ENCODE measurements at places on chromosomes 3 and 15.

GRCh38 chr3:42612928-42613327, 12.4 kb downstream of the NKTR start:
- peaks cover 62% of the 10 kb centered on the region for H3K36me3 ChIP-seq
- H3K4me1 ChIP-seq: no peaks in the 10 kb centered on the region
- DNase-seq: no peak
- no peaks in the 10 kb centered on the region for H3K27me3 ChIP-seq
- no peak overlapping the region for H3K4me3 ChIP-seq

DNA sequence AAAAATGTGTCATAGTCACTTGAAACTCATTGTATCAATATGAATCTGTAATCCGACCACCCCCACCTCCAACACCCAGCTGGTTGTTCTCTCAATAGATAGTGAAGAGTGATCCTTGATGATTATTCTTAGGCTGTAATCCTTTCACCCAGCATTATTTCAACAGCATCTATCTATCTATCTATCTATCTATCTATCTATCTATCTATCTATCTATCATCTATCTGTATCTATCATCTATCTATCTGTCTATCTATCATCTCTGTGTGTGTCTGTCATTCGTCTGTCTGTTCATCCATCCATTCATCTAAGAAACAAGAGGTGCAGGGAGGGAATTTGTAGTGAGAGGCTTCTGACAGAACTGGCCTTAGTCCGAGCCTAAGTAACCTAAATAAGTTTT, 78.7 kb upstream of the IGSF10 start:
- DNase-seq: no peak
- no peaks in the 10 kb centered on the region for H3K36me3 ChIP-seq
- no peaks in the 10 kb centered on the region for H3K27me3 ChIP-seq
- H3K4me1 ChIP-seq: peaks cover 8% of the 10 kb centered on the region
- no peak overlapping the region for H3K4me3 ChIP-seq

- no peak for DNase-seq
- H3K4me1 ChIP-seq: no peaks in the 10 kb centered on the region
- no peaks in the 10 kb centered on the region for H3K36me3 ChIP-seq
These were observed 9.6 kb upstream of the TRPM1 start for GRCh38 chr15:31111091-31111647.

GRCh38 chr3:59082106-59082505, 32.3 kb upstream of the CFAP20DC start:
- DNase-seq: no peak
- H3K27ac ChIP-seq: no peak overlapping the region
- no peaks in the 10 kb centered on the region for H3K36me3 ChIP-seq

- peaks cover 10% of the 10 kb centered on the region for H3K36me3 ChIP-seq
- DNase-seq: no peak
- no peaks in the 10 kb centered on the region for H3K27me3 ChIP-seq
- no peak overlapping the region for H3K4me3 ChIP-seq
- H3K27ac ChIP-seq: no peak overlapping the region
These were observed 141.8 kb downstream of the XXYLT1 start for GRCh38 chr3:195129072-195129643.

GRCh38 chr3:48739955-48740823, 23.2 kb upstream of the IP6K2 start:
- H3K27me3 ChIP-seq: no peaks in the 10 kb centered on the region
- H3K4me1 ChIP-seq: peaks cover 5% of the 10 kb centered on the region
- peaks cover under 1% of the 10 kb centered on the region for H3K36me3 ChIP-seq
- peak; percentile 95 for DNase-seq
- H3K27ac ChIP-seq: no peak overlapping the region

- no peak for DNase-seq
- H3K27ac ChIP-seq: no peak overlapping the region
- peaks cover 16% of the 10 kb centered on the region for H3K27me3 ChIP-seq
- peaks cover 4% of the 10 kb centered on the region for H3K4me1 ChIP-seq
- no peaks in the 10 kb centered on the region for H3K36me3 ChIP-seq
These were observed 8.0 kb upstream of the MYZAP start for GRCh38 chr15:57583720-57584119.
